ENCODE measurements at places on chromosomes 3 and 15.

DNA sequence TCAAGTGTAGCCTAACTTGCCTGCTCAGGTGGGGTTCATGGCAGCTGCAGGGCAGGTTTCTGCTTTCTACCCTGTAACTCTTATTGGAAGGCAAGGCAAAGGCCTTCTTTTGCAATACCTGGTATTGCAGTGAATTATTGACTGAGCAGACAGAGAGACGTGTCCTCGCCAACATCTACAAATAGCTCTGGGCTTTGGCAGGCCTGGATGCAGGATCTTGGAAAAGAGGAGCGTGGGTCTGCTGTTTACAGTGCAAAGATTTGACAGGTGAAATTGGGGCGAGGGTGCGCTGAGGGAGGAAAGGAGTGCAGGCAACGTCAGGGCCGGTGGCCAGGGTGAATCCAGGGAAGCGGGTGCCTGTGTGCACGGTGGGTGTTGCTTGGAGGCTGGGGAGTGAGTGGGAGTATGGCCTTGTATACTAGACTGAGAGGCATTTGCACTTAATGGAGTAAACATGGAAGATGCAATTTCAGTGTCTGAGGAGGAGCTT, 44.5 kb downstream of the ST6GAL1 start:
- DNase-seq = no peak

DNA sequence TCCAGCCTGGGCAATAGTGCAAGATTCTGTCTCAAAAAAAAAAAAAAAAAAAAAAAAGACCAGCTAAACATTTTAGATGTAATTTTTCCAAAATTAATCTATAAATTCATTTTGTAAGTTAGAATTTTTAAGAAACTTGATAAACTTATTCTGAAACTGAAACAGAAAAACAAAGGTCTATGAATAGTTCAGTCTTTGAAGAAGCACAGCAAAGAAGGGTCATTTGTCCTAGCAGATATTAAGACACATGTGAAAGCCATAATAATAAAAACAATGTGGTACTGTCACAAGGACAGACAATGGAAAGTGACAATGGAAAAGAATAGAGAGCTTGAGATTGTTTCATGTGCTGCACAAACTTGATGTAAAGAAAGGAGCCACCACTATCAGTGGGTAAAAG, 29.0 kb upstream of the PRSS50 start:
- DNase-seq = no peak

GRCh38 chr3:182063742-182064141, 352.0 kb downstream of the SOX2 start:
- DNase-seq = no peak

DNA sequence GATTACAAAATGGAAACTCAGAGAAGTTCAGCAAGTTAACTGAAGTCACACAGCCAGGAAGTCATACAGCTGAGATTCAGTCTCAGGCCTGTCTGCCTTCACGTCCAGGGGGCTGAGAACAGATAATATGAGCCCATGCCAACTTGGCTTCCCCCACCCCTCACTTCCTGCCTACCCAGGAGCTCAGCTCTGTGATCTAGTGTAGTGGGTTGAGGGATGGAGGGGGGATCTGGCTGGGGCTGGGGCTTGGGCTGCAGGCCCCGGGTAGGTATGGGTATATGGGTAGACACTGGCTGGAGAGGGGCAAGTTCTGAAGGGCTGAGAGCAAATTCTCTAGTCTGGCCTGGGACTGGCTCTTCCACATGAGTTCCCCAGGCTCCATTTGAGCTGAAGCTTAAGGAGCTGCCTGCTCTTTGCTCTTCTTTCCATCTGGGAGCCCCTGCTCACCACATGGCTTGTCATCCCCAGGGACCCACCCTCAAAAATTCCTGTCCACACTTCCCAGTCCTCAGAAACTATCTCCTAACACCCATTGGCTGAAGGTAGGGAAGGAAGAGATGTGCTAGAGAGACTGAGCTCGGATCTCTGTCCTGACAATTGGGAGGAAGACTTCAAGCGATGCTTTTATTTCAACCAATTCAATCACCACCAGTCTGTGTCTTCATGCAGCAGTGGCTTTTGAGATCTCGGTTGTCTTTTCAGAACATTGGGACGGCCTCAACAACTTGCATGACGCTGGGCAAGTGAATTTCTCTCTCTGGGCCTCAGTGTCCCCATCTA, 2.0 kb downstream of the RASGRF1 start:
- no peak for DNase-seq

DNA sequence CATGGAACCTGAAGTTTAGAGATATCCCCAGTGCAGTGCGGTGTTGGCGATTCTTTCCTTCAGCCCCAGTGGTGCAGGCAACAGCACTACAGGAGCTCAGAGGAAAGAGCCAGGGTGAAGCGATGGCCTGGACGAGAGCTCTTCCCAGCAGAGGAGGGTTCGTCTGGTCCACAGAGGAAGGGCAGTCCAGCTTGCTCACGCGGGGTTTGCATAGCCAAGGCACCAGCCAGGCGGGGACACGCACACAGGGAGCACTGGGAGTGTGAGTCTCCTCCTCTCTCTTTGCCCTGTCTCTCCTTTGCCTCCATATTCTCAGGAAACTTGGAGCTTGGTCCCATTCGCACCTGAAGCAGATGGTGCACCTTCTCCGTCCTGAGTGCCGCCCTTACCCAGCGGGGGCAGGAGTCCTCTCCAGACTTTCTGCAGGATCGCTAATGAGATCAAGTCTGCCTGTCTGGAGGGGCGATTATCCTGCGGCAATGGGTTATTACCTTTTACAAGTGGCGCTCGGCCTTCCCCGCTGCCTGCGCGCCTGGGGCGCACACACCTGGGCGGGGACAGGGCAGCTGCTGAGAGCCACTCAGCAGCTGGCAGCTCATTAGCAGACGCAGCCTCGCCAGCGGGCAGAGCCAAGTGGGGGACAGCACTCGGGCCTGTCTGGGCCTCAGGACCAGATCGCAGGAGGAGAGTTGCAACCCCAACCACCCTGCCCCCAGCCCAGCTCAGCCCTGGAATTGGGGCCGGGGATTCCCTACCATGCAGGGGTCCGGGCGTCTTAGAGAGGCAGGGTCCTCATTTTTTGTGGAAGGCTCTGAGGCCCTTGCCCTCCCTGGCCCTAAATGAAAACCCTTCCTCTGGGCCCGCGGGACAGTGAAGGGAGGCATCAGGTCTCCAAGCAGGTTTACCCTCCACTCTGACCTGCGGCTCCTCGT, 119.0 kb upstream of the MEF2A start:
- no peak for DNase-seq

DNA sequence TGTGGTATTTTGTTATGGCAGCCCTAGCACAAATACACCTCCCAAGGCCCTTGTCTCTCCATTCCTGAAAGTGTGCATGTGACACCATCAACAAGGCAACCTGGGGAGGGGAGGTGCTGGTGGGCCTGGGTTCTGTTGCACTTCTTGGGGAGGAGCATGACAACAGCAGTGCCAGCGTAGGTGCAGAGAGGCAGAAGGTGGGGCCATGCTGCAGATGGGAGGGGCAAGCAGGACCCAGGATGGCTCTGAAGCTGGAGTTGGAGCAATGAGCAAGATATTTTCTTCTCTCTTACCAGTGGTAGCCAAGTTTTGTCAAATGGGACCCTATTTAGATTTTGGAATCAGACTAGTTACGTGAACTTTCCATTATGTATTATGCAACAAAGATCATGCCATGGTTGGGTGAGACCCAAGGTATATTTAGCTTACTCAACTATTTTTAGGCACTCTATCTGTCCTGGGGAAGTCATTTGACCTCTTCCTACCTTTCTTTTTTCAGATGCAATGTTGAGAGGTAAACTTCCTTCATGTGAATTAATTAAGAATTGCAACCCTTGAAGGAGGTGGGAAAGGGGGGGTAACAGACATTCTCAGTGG, 3.4 kb downstream of the FYCO1 start:
- no peak for DNase-seq

DNA sequence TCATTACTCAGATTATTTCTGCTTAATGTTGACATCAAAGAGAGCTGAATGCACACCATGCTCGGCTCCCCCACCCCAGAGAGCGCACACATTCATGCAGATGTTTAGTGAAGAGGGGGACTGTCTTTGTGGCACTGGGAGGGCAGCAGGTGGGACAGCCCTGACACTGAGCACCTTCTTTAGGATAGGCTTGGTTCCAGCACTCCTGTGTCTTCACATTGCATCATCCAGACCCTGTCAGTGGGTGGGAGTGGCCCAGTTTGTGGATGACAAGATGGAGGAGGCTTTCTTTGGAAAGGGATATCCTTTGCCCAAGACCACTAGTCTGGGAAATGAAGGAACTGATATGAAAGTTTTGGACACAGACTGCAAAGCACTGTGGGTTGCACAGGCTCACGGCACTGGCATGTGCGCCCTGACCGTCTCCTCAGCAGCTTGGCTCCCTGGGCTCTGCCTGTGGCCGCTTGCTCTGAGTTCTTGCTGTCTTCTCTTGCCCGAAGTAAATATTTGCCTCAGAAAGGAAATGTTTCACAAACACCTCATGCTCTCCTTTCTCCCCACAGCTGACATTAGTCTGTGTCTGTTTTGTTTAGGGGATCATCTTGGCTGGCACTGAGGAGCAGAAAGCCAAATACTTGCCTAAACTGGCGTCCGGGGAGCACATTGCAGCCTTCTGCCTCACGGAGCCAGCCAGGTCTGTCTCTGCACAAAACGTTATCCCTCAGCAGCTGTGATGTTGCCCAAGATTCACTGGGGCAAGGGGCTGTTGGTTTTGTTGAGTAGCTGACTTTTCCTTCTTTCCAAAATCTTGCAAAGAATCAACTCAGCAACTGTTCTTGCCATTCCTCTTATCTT, 16.6 kb downstream of the ACAD9 start:
- no peak for DNase-seq
